Stimulated activated CD8-positive, alpha-beta memory T cell treated with anti-CD3 and anti-CD28 coated beads, Interleukin-4, amount 100 ng/mL, for 1 hour (primary cell): ENCODE measurements at places on chromosomes 13 and 19.
A peak's percentile ranks its signal among the peaks of the same experiment; 100 is the strongest.

DNA sequence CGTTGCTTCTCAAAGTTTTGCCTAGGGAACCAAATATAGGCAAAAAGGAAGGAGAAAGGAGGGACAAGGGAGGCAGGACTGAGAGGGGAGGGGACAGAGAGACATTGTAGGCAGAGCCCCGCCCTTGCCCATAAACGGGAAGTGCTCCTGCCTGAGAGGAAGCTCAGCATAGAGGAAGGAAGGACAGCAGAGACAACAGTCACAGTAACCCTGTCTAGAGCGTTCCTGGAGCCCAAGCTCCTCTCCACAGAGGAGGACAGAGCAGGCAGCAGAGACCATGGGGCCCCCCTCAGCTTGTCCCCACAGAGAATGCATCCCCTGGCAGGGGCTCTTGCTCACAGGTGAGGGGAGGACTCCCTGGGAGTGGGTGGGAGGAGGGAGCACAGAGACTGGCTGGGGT is at the start of gene CEACAM21:
Gene CEACAM21, plus strand, starts transcription at position 169 of the 400 bp plus-strand sequence. Its CDS starts 109 bp downstream, at position 278.
- DNase-seq: no peak

DNA sequence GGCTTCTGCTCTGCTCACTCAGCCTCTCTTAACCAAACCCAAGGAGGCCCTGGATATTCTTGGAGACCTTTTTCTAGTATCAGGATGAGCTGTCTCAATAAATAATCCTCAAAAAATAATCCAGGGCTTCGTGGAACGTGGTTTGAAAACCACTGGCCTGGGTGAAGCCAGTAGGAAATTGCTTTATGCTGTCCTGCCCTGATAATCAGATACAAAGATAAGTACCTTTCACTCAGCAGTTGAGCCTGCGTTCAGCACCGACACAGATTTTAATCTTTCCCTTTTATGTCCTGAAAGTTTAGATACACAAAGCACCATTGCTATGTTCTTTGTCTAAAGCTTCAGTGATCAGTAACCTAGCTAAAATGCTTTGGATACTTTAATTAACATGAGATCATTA is 460.0 kb downstream of the RFC3 start:
- DNase-seq: no peak

DNA sequence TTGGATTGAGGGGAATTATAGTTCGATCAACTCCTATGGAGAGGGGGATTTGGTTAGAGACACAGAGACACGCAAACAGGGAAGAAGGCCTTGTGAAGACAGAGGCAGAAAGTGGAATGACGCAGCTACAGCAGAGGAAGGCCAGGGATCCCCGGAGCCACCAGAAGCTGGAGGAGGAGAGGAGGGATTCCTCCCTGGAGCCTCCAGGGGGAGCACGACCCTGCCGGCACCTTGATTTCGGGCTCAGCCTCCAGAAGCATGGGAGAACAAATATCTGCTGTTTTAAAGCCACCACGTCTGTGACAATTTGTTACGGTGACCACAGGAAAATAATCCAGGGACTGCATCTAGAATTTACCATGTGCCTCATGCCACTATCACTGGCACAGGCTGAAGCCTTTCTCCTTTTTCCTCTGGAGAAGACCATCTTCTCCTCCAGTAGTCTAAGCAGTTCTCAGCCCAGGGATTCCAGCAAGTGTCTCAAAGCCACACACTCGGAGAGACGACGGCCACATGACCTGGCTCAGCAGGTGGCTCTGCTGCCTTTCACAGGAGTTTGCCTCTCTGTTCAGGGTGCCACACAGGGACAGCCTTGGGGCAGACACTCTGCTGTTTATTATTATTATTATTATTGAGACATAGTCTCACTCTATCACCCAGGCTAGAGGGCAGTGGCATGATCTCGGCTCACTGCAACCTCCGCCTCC is 39.9 kb upstream of the CCNE1 start:
- DNase-seq: no peak

DNA sequence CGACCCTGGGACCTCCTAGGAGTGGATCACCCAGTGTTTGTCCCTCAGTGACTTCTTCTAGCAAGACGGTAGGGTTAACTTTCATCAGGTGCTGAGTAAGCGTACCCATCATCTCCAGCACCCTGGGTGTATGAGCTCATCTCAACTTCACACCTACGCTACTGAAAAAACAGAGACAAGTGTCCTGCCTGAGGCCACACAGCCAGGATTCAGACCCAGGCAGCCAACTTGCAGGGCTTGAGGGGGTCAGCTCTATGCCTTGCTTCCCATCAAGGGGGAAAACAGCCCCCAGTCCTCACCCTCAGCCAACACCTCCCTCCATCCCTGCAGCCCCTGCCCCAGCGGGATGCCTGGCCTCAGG is 4.6 kb downstream of the TLE2 start:
- no peak for DNase-seq

DNA sequence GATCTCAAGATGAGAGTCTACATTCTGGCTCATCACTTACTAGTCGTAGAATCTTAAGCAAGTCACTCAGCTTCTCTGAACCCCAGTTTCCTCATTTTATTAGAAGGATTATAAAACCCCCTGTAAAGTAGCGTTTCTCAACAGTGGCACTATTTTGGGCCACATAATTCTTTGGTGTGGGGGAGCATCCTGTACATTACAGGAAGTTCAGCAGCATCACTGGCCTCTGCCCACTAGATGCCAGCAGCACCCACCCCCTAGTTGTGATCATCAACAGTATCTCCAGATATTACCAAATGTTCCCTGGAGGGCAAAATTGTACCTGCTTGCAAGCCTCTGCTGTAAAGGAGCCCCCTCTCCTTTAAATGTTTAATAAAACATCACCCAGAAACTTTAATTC is 22.6 kb downstream of the STARD13 start:
- no peak for DNase-seq

DNA sequence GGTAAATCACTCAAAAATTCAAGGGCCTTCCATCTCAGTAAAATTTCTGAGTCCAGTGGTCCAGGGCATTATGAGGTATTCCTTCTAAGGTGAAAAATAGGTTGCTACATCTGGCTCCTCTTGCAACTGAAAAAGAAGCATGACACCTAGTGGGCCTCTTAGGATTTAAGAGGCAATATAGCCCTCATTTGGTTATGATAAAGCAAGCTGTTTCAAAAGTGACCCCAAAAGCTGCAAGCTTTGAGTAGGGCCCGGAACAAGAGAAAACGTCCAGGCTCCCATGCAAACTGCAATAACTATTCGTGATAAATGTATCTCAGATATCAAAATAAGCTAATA is 1910.2 kb upstream of the PRR20A start:
- no peak for DNase-seq

GRCh38 chr19:1512671-1513498 is at the start of gene ADAMTSL5:
Gene ADAMTSL5, minus strand, starts transcription at chr19:1513019. Its CDS starts 2,076 bp downstream, at chr19:1510943.
- DNase-seq: peak; percentile 16

DNA sequence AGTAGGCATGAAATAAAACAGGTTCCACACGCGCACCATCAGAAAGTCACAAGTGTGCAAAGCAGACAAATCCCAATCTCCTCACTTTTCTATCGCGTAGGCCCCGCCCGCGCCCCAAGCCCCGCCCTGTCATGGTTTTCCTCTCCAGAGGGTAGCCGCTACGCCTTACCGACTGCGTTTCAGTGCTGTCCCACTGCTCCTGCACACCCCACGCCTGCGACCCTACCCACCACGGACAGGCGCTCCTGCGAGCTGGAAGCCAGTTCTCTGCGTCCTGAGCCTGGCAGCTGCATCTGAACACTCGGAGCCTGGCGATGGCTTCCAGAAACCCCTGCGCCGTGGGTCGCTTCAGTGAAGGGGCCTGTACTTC is 379 bp upstream of the ZNF470 start:
- no peak for DNase-seq

- no peak for DNase-seq
Observed at GRCh38 chr19:6118043-6118442, 7.7 kb upstream of the RFX2 start.

DNA sequence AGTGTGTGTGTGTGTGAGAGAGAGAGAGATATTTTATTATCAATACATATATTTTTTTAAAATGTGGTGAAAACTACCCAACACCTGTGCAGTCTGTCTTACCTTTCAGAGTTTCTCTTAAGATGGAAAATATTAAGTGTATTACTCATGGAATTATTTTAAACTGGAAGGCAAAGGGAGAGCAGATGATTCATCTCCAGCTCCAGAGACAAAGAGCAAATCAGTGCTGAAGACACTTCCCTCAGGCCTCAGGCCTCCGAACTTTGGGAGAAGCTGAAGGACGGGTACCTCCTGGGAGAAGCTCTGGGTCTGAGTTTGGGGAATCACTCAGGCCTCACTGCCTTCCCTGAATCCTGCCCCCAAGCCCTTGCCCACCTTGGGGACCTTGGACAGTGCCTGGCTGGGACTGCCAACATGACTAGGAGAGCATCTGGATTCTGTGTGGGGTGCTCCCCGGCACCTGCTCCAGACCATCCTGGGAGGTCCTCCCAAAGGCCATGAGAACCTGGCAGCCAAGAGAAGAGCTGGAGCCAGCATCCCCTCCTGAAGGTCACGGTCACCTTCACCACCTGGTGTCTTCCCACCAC is 170.4 kb upstream of the UBL3 start:
- DNase-seq: no peak
